ENCODE measurements at places on chromosomes 2 and 18.

- peaks cover 5% of the 10 kb centered on the region for H3K4me1 ChIP-seq
- no peaks in the 10 kb centered on the region for H3K36me3 ChIP-seq
- no peak for DNase-seq
- peaks cover 39% of the 10 kb centered on the region for H3K27me3 ChIP-seq
Observed at GRCh38 chr18:9736286-9736835, 28.3 kb downstream of the RAB31 start.

DNA sequence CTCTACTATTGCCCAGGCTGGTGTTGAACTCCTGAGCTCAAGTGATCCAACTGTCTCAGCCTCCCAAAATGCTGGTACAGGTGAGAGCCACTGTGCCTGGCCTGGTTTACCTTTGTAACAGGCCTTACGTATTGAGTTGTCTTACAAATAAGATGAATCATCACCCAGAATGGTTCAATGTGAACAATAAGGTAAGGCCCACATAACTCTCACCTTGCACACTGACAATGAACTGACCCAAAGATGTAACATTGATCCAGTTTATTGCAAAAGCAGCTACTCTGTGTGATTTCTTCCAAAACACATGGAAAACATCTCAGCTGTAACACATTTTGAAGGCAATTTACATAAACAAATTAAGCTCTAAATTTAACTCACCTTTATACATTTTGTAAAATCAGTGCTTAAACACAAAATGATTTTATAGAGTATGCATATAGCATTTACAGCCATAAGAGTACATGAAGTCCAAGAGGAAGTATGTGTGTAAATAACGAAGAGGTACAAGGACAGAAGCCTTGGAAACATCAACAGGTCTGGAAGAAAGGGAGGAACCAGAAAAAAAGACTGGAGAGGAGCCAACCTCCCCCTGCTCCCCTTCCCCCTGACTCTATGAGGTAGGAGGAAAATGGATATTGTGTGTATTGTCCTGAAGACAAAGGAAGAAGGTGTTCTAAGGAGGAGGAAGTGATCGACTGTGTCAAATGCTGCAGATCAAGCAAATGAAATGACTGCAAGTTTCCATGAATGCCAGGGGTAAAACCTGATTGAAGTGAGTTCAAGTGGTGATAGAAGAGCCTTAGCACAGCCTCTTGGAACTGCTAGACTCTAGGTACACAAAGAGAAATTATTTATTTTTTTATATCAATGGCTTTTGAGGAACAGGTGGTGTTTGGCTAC is 5.6 kb upstream of the WDFY1 start:
- H3K27me3 ChIP-seq: no peaks in the 10 kb centered on the region
- H3K4me1 ChIP-seq: peaks cover 4% of the 10 kb centered on the region
- DNase-seq: no peak
- H3K4me3 ChIP-seq: no peak overlapping the region
- no peaks in the 10 kb centered on the region for H3K36me3 ChIP-seq

GRCh38 chr2:64363848-64364247 is 90.1 kb upstream of the LGALSL start:
- H3K4me3 ChIP-seq: no peak overlapping the region
- no peaks in the 10 kb centered on the region for H3K36me3 ChIP-seq
- H3K27ac ChIP-seq: no peak overlapping the region
- no peaks in the 10 kb centered on the region for H3K27me3 ChIP-seq
- DNase-seq: no peak

DNA sequence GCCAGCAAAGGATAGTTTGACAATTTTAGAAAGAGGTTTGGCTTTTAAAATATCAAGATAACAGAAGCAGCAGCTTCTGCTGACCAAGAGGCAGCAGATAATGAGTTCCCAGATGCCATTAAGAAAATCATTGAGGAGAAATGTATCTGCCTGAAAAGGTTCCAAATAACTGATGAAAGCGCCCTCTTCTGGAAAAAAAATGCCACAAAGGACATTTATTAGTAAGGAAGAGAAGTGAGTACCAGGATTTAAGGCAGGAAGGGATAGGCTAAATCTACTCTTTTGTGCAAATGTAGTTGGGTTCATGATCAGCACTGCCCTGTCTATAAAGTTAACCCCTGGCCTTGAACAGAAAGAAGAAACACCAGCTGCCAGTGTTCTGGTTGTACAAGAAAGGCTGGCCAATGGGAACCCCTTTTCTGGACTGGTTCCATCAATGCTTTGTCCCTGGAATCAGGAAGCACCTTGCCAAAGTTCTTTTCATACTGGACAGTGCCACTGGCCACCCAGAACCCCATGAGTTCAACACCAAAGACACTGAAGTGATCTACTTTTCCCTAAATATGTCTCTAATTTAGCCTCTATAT is 40.6 kb downstream of the DHX57 start:
- H3K27me3 ChIP-seq: no peaks in the 10 kb centered on the region
- no peak overlapping the region for H3K27ac ChIP-seq
- H3K4me1 ChIP-seq: no peaks in the 10 kb centered on the region
- H3K36me3 ChIP-seq: peaks cover 24% of the 10 kb centered on the region

GRCh38 chr2:160221391-160222276 is 21.6 kb upstream of the ITGB6 start:
- no peak overlapping the region for H3K27ac ChIP-seq
- no peaks in the 10 kb centered on the region for H3K4me1 ChIP-seq
- no peaks in the 10 kb centered on the region for H3K36me3 ChIP-seq
- no peak for DNase-seq
- H3K27me3 ChIP-seq: no peaks in the 10 kb centered on the region
- H3K4me3 ChIP-seq: no peak overlapping the region

DNA sequence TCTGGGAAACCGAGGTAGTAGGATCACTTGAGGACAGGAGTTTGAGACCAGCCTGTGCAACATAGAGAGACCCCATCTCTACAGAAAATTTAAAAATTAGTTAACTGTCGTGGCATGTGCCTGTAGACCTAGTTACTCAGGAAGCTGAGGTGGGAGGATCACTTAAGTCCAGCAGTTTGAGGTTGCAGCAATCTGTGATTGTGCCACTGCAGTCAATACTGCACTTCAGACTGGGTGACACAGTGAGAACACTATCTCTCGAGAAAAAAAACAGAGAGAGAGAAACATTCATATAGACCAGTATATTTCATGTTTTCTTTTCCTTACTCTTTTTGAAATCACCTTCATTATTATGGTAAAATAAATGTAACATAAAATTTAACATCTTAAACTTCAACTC is 290.7 kb upstream of the CYP26B1 start:
- no peak overlapping the region for H3K4me3 ChIP-seq
- no peak for DNase-seq
- no peaks in the 10 kb centered on the region for H3K36me3 ChIP-seq
- no peaks in the 10 kb centered on the region for H3K4me1 ChIP-seq

- no peaks in the 10 kb centered on the region for H3K36me3 ChIP-seq
- H3K27ac ChIP-seq: no peak overlapping the region
- H3K4me3 ChIP-seq: no peak overlapping the region
- DNase-seq: no peak
- H3K4me1 ChIP-seq: peaks cover 50% of the 10 kb centered on the region
Observed at GRCh38 chr2:30425326-30425725, 21.7 kb upstream of the LCLAT1 start.

DNA sequence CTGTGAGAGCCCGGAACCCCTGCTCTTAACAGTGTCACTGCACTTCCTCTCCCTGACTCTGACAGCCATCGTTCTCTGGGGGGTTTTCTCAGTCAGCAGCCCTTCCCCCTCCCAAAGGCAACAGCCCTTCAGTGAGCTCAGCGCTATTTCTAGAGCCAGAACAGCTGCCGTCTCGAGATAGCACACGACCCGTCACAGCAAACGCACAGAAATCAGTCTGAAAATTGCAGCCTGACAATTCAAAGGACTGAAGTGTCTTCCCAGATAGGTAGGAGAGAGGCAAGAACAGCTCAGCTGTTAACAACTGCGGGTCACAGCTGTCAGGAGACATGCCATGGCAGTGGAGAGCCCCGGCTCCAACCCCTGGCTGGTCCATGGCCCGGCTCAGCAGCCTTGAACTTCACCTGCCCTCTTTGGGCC is 45.4 kb downstream of the ST8SIA5 start:
- no peaks in the 10 kb centered on the region for H3K36me3 ChIP-seq
- DNase-seq: no peak
- no peaks in the 10 kb centered on the region for H3K27me3 ChIP-seq
- no peak overlapping the region for H3K4me3 ChIP-seq
- no peak overlapping the region for H3K27ac ChIP-seq
- no peaks in the 10 kb centered on the region for H3K4me1 ChIP-seq

DNA sequence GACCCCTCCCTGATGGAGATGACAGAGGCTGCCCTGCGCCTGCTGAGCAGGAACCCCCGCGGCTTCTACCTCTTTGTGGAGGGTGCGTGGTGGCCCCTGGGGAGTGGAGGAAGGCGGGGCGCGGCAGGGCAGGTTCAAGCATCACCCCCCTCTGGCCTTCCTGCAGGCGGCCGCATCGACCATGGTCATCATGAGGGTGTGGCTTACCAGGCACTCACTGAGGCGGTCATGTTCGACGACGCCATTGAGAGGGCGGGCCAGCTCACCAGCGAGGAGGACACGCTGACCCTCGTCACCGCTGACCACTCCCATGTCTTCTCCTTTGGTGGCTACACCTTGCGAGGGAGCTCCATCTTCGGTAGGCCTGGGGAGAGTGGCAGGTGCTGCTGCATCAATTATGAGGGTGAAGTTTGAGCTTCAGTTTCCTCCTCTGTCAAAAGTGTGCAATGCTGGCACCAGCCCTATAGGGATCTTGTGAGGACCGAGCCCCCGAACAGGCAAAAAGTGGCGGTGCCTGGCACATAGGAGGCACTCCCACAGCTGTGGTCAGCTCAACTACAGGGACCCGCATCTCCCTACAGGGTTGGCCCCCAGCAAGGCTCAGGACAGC is 2.2 kb downstream of the ALPI start:
- no peaks in the 10 kb centered on the region for H3K4me1 ChIP-seq
- DNase-seq: no peak
- no peak overlapping the region for H3K27ac ChIP-seq

DNA sequence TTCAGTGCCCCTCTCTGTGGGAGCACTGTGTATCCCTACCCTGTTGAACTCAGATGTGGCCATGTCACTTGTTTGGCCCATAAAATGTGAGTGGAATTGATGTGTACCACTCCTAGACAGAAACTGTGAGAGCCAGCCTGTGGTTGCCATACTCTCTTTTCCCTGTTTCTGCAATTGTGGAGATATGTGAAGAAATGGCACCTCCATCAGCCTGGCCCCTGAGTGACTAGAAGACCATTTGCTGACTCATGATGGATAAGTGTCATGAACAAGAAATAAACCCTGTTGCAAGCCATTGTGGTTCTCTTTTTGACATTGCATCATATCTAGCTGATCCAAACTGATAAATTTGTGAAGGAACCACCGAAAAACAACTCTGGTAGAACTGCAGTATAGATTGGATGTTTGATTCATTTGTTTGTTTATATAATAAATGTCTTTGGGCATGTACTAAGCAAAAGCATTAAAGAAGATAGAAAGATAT is 214.5 kb upstream of the FBXO11 start:
- no peak overlapping the region for H3K4me3 ChIP-seq
- no peaks in the 10 kb centered on the region for H3K27me3 ChIP-seq
- H3K36me3 ChIP-seq: no peaks in the 10 kb centered on the region
- DNase-seq: no peak
- H3K27ac ChIP-seq: no peak overlapping the region

GRCh38 chr2:60480089-60480773 is 73.2 kb downstream of the BCL11A start:
- DNase-seq: no peak
- no peaks in the 10 kb centered on the region for H3K36me3 ChIP-seq
- H3K27ac ChIP-seq: no peak overlapping the region
- no peaks in the 10 kb centered on the region for H3K27me3 ChIP-seq

- DNase-seq: no peak
- H3K27ac ChIP-seq: no peak overlapping the region
- H3K27me3 ChIP-seq: no peaks in the 10 kb centered on the region
- no peaks in the 10 kb centered on the region for H3K36me3 ChIP-seq
- H3K4me3 ChIP-seq: no peak overlapping the region
Observed at GRCh38 chr2:33219850-33220275, 256.6 kb upstream of the RASGRP3 start.

- H3K4me1 ChIP-seq: no peaks in the 10 kb centered on the region
- DNase-seq: no peak
- peaks cover 4% of the 10 kb centered on the region for H3K27me3 ChIP-seq
- no peak overlapping the region for H3K27ac ChIP-seq
- H3K4me3 ChIP-seq: no peak overlapping the region
- H3K36me3 ChIP-seq: no peaks in the 10 kb centered on the region
Observed at GRCh38 chr2:1975060-1975459, 230.7 kb upstream of the PXDN start.

- H3K27ac ChIP-seq: peak overlapping the region; percentile 10
- no peaks in the 10 kb centered on the region for H3K27me3 ChIP-seq
- H3K4me1 ChIP-seq: peaks cover 36% of the 10 kb centered on the region
- no peak for DNase-seq
Observed at GRCh38 chr2:181471783-181472182, 14.6 kb downstream of the ITGA4 start.

- H3K27me3 ChIP-seq: no peaks in the 10 kb centered on the region
- H3K4me3 ChIP-seq: no peak overlapping the region
- DNase-seq: no peak
- H3K4me1 ChIP-seq: no peaks in the 10 kb centered on the region
- H3K36me3 ChIP-seq: no peaks in the 10 kb centered on the region
Observed at GRCh38 chr2:37576831-37577230, 94.6 kb downstream of the CDC42EP3 start.

GRCh38 chr2:68767031-68767961 is 32.7 kb downstream of the ARHGAP25 start:
- H3K4me1 ChIP-seq: peaks cover 88% of the 10 kb centered on the region
- peak overlapping the region; percentile 38 for H3K4me3 ChIP-seq
- H3K36me3 ChIP-seq: peaks cover 5% of the 10 kb centered on the region
- no peaks in the 10 kb centered on the region for H3K27me3 ChIP-seq
- peak; percentile 37 for DNase-seq

- H3K4me3 ChIP-seq: no peak overlapping the region
- H3K27ac ChIP-seq: no peak overlapping the region
- DNase-seq: no peak
- H3K36me3 ChIP-seq: no peaks in the 10 kb centered on the region
- H3K4me1 ChIP-seq: no peaks in the 10 kb centered on the region
- H3K27me3 ChIP-seq: no peaks in the 10 kb centered on the region
Observed at GRCh38 chr2:79935771-79936657, 368.5 kb downstream of the LRRTM1 start.

- H3K4me1 ChIP-seq: no peaks in the 10 kb centered on the region
- no peak for DNase-seq
- no peak overlapping the region for H3K4me3 ChIP-seq
- H3K27me3 ChIP-seq: no peaks in the 10 kb centered on the region
Observed at GRCh38 chr2:164386231-164386630, 235.1 kb downstream of the GRB14 start.

- H3K27me3 ChIP-seq: no peaks in the 10 kb centered on the region
- DNase-seq: no peak
- peaks cover 13% of the 10 kb centered on the region for H3K4me1 ChIP-seq
- H3K27ac ChIP-seq: no peak overlapping the region
Observed at GRCh38 chr2:24328010-24328409, 32.3 kb downstream of the ITSN2 start.

- H3K4me3 ChIP-seq: no peak overlapping the region
- peaks cover 3% of the 10 kb centered on the region for H3K27me3 ChIP-seq
- H3K27ac ChIP-seq: no peak overlapping the region
- H3K36me3 ChIP-seq: no peaks in the 10 kb centered on the region
Observed at GRCh38 chr18:8707556-8708300, 2.4 kb downstream of the MTCL1 start.

- no peak for DNase-seq
- no peaks in the 10 kb centered on the region for H3K4me1 ChIP-seq
- H3K4me3 ChIP-seq: no peak overlapping the region
- H3K36me3 ChIP-seq: no peaks in the 10 kb centered on the region
- H3K27me3 ChIP-seq: no peaks in the 10 kb centered on the region
- H3K27ac ChIP-seq: no peak overlapping the region
Observed at GRCh38 chr2:133682906-133683305, 114.6 kb upstream of the NCKAP5 start.

- H3K4me3 ChIP-seq: no peak overlapping the region
- H3K36me3 ChIP-seq: no peaks in the 10 kb centered on the region
- no peak overlapping the region for H3K27ac ChIP-seq
- no peak for DNase-seq
- H3K4me1 ChIP-seq: no peaks in the 10 kb centered on the region
Observed at GRCh38 chr2:19812166-19812565, 89.6 kb downstream of the TTC32 start.
